ENCODE measurements at places on chromosomes 5 and 9. TPM values are rescaled to one million over a fixed set of nuclear protein-coding genes. Genes with fewer than 3 reads are reported as not detected.

Gene PCDHB6
- total RNA-seq = 1.7 TPM

DNA sequence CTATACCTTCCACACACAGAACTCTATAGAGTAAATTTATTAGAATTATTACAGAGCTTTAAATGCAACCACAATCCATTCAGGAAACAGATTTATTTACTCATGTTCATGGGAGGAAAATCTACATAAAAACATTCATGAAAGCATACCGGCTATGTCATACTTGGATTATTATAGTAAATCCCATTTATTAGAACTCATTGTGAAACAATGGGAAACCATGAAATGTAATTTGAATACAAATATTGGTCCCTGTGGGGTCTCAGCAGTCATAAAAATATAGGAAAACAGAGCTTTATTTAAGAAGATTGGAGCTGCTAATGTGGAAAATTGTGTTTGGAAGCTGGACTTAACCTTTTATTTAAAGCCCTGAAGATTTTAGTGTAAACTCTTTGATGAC is 80.7 kb downstream of the HAPLN1 start:
- DNase-seq = no peak

GRCh38 chr5:139271201-139272027 is 22.1 kb upstream of the MATR3 start:
- DNase-seq = no peak

DNA sequence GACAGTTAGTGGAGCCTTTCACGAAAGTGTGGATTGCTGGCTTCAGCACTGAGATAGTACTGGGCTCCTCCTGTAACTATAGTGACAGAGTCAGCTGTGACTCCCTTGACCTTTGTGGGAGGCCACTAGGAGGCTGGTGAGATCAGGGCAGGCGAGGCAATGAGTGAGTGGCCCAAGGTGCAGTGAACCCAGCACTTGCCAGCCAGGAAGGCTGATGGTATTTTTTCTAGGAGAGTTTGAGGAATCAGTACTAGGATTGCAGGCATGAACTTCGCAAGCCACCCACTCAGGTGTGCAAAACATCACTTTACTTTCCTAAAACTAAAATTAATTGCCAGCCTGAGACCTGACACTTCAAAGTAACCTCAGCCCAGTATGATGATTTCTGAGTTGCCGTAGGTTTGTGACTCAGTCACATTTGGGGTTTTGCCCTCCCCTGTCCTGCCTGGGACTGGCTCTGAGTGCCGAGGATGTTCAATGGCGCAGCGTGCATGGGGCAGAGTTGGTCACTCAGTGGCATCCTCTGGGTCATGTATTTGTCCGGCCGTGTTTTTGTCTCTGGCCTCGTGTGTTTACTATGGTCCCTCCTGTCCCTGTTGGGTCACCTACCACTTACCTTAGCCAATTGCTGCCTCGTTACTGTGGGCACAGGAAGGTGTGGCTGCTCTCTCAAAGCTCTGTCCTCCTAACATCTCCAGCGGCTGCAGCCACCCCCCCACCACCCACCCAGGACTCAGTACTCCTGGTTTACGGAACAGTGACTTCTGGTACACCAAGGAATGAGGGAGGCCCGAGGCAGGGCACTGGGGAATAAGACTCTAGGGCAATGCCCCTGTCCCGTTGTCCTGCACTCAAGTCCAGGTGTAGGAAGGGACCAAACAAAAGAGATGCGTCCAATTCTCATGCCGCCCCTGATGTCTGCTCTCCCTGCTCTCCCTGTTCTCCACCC is 67.2 kb downstream of the IL31RA start:
- DNase-seq = peak; percentile 63

- DNase-seq = no peak
Observed at GRCh38 chr9:115808695-115809094, 344.9 kb upstream of the PAPPA start.

- no peak for DNase-seq
Observed at GRCh38 chr5:174111287-174111973, 65.9 kb downstream of the NSG2 start.

GRCh38 chr5:132474881-132475496 is 15.6 kb downstream of the IRF1 start:
- DNase-seq = peak; percentile 40

DNA sequence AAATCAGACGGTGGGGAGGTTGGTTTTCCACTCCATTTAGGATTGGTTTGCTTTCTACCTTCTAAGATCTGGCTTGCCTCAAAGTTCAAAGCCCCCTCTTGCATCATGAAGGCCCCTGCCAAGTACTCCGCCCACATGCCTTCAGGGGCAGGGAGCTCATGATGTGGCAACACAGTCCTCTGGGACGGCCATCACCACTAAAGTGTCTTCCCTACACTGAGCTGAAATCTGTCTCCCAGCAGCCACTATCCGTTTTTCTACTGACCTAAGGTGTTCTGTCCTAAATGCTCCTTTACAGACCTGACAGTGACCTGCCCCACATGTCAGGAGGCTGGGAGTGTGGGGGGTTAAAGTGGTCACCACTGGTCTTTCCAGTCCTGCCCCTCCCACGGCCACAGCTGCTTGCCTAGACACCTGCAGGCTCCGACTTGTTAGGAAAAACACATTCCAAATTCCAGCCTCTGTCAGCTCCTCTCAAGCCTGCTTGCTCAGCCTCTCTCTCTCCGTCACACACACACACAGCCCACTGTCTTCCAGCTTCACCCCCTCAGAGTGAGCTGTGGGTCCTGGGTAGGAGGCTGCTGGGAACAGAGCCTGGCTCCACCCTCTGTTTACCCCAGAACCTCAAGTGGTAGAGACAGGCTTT is 44.9 kb downstream of the SHB start:
- no peak for DNase-seq

DNA sequence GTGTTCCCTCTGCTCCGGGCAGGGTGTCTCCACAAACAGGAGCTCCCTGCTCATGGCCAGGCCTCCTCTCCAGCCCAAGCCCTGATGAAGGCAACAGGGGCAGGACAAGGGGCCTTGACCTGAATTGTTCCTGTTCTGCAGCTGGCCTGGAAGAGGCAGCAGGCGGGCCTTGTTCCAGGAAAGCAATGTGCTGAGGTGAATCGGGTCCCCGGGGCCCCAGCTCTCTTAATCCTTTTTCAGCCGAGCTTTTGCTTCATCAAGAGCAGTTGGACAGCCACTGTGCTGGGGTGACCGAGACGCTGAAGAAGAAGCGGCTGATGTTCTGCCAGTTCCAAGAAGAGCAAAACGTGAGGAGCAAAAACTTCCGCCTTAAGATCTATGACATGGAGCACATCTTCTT is 41.4 kb downstream of the CCDC180 start:
- DNase-seq = no peak
